Nephron progenitor cell (in vitro differentiated cells): ENCODE measurements at places on chromosomes 1 and 21.
A peak's percentile ranks its signal among the peaks of the same experiment; 100 is the strongest.

DNA sequence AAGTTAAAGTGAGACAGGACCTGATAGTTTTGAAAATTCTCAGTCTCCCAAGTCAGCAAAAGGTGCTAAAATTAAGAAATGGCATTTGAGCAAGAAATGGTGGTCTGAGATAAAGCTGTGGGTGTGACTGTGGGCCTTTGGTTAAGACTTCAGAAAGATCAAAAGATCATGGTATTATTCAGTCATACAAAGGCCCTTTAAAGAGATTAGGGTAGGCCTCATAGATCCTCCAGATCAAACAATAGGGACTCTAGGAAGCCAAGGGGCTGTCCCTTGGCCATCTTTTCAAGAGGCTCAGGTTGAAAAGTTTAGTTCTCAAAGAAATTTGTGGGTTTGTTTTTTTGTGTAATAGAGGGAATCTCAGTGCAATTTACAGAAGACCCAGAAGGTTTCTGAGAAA, 8.4 kb downstream of the HMGB4 start:
- no peak for DNase-seq

GRCh38 chr1:86998727-86999126, 84.3 kb downstream of the HS2ST1 start:
- DNase-seq: no peak

DNA sequence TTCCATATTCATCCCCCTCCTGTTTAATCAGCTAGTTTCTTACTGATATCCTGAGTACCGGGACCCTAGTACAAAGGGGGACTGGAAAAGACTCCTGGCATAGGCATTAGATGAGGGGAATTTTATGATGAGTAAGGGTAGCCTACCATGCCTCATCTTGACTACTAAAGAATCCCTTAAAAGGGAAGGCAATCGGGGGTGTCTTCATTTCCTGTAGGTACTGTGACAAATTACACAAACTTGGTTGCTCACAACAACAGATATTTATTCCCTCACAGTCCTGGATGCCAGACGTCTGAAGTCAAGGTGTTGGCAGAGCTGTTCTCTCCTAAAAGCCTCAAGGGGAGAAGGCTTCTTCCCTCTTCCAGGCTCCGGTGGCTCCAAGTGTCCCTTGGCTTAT, 28.9 kb upstream of the RUNX1 start:
- no peak for DNase-seq

DNA sequence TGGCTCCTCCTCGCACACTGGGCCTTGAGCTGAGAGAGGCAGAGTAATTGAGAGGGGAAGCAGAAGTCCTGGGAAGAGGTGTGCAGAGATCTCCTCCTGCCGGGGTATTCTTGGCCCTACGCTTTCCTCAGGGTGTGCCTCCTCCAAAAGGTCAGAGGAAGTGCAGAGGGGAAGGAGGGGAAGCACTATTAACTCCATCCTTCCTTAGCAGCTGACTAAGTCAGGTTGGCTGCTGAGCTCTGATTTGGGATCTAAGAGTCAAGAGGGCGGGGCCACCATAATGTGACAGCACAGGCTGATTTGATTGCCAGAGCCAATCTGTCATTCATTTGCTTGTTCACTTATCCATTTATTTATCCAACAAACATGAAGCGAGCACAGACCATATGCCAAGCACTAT, 12.3 kb downstream of the ATP2B4 start:
- DNase-seq: no peak

- DNase-seq: no peak
Observed at GRCh38 chr1:151526735-151527525, 13.2 kb upstream of the TUFT1 start.

DNA sequence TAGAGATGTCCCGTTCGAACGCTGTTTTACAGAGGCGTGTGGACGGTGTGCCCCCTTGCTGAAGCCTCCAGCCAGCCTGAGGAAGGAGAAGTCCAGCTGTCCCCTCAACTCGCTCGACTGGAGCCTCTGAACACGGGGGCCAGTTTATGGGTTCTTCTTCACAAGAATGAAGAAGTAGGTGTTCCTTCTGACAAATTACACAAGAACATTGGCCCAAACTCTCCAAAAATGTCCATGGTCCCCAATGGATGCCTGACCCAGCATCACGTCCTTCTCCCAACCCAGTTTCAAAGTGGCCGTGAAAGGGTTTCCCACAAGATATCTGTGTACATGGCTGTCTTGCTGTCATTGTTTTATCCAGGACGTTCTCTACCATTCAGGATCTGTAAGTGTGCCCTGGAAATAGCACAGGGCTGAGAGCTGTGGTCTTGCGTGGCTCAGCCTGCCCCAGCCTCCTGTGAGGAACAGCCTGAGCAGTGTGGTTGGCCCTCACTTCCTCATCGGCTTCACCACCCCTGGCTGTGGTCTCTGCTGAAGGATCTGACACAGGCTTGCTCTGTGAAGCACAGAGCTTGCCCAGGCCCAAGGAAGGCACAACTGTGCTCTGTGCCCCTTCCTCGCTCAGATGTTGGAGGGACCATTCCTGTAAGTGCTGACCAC, 1.0 kb upstream of the S100B start:
- DNase-seq: no peak

- DNase-seq: no peak
Observed at GRCh38 chr1:32962248-32962896, 2.2 kb downstream of the RNF19B start.

GRCh38 chr1:18232052-18232451, 124.5 kb downstream of the IGSF21 start:
- DNase-seq: no peak

DNA sequence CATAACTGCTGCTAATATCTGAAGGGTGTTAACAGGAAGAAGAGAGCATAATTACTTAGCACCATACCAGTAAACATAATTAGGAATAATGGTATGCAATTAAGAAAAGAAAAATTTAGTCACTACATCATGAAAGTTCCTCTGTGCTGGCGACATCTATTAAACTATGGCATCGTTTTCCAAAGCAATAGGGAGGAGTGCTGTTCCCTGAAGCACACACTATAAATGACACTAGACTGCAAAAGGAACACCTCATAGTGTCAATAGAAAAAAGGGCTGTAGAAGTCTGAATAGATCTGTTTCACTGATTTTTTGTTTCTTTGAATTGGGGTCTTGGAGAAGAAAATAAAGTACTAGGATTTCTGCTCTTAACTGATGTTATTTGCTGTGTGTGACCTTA, 773.6 kb upstream of the B3GALT2 start:
- DNase-seq: no peak

- peak; percentile 50 for DNase-seq
Observed at GRCh38 chr21:42315296-42315891, at the start of gene TFF3. Gene TFF3, minus strand, starts transcription at chr21:42315409. Its CDS starts 35 bp downstream, at chr21:42315374.

GRCh38 chr1:177270863-177271262, 100.1 kb downstream of the BRINP2 start:
- no peak for DNase-seq

DNA sequence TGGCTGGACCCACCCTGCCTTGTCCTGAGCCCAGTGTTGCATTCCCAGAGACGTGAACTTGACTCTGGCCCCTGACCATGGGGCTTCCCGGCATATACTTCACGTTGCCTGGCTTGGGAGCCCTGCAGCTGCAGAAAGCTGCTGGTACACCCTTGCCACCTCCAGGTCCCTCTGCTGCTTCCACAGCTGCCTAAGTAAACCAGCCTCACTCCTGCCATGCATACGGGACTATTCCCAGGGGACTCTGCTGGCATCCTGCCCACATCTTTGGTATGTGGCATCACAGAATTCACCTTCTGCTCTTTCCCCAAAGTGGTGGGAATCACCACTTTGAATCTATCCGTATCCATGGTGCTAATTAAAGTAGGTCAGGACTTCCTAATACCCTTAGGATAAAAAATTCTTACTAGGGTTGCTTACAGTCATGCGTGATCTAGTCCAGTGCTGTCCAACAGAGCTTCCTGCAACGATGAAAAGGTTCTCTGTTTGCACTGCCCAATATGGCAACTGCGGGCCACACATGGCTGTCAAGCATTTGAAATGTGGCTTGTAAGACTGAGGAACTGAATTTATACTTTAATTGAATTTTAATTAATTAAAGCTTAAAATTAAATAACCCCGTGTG, 203.0 kb downstream of the GRIK3 start:
- no peak for DNase-seq

DNA sequence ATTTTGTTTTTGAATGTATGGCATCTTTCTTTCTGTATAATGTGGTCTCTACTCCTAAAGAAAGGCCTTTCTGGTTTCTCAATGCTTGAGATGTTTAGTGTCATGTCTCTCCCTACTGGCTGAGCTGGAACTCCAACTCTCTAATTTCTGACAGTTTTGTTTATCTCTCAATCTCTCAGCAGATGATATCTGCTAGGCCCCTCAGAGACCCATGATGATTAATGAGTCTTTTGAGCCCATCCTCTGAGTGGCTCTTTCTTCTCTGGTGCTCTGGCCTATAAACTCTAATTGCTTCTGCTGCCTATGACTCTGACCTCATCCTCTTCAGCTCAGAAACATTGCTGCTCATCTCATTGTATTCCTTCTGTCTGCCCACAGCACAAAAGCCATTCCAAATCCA, 46.6 kb downstream of the CRB1 start:
- no peak for DNase-seq

- no peak for DNase-seq
Observed at GRCh38 chr21:18157406-18157805, 87.2 kb upstream of the CHODL start.

GRCh38 chr1:32334864-32335534, 1.0 kb downstream of the MARCKSL1 start:
- peak; percentile 62 for DNase-seq

DNA sequence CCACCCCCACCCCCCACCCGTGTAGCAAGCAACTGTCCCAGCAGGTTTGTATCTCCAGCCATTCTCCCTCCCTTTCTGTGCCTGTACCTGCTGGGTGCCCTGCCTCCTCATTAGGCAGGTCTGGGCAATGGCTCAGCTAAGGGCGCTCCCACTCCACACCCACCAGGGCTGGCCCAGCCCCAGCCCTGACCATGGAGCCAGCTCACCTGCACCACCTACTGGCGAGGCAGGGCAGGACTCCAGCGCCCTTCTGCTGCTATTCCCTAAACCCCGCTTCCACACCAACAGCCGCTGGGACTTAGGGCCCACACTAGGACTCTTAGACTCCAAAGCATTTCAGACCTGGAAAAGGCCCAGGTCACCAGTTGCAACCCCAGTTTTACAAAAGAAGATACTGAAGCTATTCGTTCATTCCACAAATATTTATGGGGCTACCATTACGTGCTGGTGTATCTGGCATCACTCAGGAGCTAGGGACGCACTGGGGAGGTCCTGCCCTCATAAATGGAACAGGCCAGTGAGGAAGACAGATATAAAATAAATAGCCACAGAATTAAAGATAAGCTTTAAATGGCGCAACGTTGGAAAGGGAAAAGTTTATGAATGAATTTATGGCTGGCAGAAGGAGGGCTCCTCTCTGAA, 24.0 kb downstream of the PGLYRP3 start:
- DNase-seq: peak; percentile 41

- DNase-seq: no peak
Observed at GRCh38 chr1:38686167-38686926, 173.2 kb downstream of the RRAGC start.

DNA sequence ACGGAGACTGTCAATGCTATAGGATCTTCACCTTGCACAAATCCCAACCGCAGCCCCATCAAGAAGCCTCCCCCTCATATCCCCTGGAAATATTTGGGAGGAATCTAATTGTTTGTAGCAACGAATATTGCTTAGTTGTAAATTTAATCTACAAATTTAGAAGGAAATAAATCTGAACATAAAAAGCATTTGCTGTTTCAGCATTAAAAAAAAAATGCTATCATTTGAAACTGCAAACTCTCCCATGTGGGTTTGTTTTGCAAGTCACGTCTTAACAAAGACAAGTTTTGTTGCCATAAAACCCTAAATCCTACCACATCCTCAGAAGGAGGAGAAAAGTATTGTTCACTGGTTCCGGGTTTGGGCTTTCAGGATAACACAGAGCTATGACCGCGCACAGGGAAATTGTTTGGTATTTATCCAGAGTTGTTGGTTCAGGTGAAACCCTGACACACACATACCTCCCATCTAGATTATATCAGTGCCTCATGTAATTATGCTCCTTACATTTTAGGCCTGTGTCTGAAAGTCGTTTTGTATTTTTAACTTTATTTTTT, 279.6 kb downstream of the TM2D1 start:
- DNase-seq: no peak

- no peak for DNase-seq
Observed at GRCh38 chr1:58979086-58979485, 195.2 kb upstream of the JUN start.

DNA sequence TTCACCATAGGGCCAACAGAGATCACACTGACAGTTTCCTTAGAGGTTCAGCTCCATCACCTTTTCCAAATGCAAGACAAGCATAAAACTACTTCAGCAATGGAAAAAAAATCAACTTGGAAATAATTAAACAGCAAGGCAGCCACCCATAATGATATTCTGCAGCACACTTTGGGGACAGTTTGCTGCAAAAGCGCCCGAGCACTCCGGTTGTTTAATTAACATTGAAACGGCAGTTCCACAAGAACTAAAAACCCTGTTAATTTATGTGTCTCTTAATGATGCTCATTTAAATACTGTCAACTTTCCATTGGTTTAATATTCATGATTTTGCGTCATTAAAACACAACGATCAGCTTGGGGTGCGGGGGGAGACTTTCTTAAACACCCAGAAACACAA, 153.2 kb downstream of the ELAVL4 start:
- no peak for DNase-seq

DNA sequence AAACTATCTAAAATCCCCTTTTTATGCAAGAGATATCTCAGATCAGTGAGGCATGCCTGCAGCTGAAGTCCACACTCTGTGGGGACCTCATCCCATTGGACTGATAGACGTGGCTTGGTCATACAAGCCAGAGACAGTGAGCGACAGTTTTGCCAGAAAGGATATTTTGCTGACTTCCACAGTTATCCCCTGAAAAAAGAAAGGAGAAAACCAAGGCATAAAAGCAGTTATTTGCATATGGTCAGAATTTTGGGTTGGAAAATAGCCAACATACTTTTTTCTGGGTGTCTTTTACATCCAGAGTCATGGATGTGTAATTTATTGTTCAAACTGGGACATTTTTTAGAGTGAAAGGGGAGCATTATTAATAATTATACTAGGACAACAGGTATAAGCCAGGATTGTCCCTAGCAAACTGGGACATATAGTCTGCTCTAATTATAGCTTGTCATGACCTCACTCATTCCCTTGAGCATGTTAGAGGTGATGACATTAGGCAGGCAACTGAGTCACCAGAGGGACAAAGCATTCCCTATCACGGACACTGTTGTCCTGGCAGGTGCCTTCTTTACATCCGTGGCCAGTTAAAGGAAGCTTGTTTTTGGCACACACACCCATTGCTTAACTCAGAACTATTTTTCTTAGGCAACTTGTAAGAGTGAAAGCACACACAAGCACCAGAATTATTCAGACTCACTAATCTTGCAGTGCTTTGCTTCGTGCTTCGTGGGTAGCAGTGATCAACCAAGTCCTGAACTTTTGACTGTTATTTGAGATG, 65.5 kb downstream of the PRRX1 start:
- DNase-seq: no peak

DNA sequence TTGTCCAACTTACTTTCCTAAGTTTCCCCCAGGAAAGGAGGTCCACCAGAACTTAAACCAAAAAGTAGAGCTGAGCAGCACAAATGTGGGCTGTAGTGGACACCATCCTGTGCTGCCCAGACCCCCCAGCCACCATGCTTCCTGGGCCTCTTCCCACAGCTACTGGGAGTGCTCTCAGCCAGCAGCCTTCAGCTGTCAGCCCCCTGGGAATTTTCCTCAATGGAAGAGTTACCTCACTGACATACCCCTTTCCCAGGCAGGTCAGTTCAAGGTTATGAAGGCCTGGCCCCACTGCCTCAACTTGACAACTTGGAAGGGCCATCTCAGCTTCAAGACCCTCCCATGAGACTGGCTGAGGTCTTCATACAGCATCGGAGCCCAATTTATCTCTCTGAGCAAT, 47.7 kb downstream of the CDCP2 start:
- no peak for DNase-seq
